ENCODE measurements at places on chromosomes 3 and 15. TPM values are rescaled to one million over a fixed set of nuclear protein-coding genes. Genes with fewer than 3 reads are reported as not detected.

DNA sequence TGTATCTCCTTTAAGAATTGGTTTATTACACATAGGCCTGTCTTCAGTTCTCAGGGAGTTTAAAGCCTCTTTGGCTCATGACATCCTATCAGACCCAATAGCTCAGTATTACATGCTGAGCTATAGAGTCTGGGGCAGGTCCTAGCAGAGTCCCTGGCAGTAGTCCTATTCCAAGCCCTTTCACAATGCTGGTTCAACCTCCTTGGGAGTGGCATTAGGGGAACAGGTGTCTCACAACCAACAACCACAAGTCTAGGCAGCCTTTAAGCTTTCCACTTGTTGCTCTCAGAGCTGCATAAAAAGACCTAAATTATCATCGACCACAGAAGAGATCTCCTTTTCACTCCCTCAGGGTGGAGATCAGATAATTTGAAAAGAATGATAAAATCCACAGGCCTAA, 22.8 kb upstream of the C2CD4B start:
- no peak for DNase-seq

DNA sequence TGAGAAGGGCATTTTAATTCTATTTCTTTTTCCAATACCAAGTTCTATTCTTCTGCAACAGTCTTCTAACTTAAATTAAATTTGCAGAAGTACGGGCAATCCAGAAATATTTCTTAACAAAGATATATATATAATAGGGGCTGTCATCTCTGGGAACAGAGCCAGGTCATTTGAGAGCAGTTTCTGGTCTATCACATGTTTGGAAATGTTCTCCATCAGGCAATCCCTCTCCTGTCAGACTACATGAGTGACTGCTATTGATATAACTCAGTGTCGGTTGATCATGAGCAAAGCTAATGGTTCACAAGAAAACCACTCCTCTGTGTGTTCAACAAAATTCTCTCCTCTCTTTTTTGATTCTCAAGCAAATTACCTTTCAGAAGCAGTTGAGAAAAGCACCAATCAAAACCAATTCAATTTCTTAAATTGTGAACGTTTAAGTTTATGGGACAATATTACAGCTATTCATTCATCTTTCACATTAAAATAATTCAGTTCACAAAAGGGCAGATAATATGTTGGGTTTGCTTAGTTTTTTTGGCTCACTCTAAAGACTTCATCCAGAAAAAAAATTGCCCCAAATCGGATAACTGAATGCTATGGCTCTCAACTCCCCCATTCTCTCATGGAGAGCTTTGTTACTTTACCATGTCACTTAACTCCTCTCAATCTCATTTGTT, 152.9 kb upstream of the TGFBR2 start:
- no peak for DNase-seq

DNA sequence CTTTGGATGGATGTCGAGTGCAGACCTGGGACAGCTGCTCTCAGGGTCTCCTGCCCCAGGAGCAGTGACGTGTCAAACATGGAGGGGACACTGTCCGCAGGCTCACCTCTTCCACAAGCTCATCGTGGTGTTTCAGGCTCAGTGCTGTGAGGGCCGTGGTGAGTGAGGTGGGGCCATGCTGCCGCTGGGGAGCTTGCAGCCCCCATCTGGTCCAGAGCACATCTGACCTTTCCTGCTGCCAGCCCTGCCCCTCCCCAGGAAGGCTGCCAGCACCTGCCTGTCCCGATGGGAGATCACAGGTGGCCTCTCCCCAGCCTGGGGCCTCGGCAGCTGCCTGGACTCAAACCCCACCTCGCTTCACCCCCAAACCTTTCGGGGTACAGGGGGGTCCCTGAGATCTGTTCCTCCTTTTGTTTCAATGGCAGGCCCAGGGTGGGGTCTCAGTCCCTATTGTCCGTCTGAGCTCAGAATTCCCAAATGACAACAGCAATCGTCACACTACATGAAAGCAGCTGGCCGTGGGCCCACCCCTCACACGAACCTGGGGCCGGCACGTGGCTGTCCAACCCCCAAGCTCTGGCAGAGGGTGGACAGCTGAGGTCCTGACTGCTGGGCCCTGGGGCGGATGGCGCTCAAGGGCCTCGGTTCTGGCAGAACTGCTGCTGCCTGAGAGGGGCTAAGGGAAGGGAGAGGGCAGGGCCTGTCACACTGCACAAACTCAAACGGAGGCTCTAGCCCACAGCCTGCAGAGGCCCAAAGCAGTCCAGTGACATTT, 65.0 kb upstream of the RPL32 start:
- DNase-seq, result no peak

DNA sequence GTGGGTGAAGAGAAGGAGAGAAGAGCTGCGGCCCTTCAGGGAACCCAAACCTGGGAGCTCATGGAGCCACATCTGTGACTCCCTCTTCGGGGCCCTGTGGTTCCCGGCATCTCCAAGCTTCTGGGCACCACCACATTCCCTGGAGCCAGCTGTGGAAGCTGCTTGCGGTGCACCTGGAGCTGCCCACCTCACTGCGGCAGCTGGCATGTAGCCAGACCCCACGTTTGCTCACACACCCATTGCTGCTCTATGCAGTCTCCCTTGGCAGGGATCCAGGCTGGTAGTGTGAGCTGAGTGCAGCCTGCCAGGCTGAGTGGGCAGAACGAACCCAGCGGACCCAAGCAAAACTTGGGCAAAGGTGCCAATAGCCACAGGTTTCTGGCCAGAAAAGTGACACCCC, 16.8 kb upstream of the PLA2G4E start:
- no peak for DNase-seq

- DNase-seq, result no peak
Measured at GRCh38 chr3:43345877-43346276, 59.5 kb downstream of the SNRK start.

- DNase-seq, result no peak
Measured at GRCh38 chr3:9404680-9405079, 7.3 kb downstream of the SETD5 start.

GRCh38 chr3:14031271-14031670, 93.4 kb downstream of the CHCHD4 start:
- DNase-seq, result no peak

Gene CPNE9
- total RNA-seq, result 0.81 TPM

Gene LAMB2
- total RNA-seq, result 78.9 TPM

Gene OR4M2
- not detected for total RNA-seq

Gene CLDN11
- not detected for total RNA-seq

Gene GABRB3
- 0.54 TPM for total RNA-seq

Gene HAPLN3
- 15.1 TPM for total RNA-seq

Gene DMXL2
- 22.1 TPM for total RNA-seq

Gene MFGE8
- 46.3 TPM for total RNA-seq

Gene TRIM42
- total RNA-seq, result not detected
